ENCODE measurements at places on chromosomes 5 and 9. TPM values are rescaled to one million over a fixed set of nuclear protein-coding genes. Genes with fewer than 3 reads are reported as not detected.

The TTC33 gene
- 22.0 TPM for total RNA-seq

The RLN1 gene
- not detected for total RNA-seq

The DBH gene
- total RNA-seq: under 0.01 TPM

The IRX2 gene
- total RNA-seq: 22.5 TPM

The ENTREP1 gene
- 6.7 TPM for total RNA-seq

The ITK gene
- total RNA-seq: 1.3 TPM

The LOX gene
- 170 TPM for total RNA-seq

The NTRK2 gene
- total RNA-seq: 35.3 TPM

The TTC23L gene
- 0.79 TPM for total RNA-seq

The SLC6A19 gene
- not detected for total RNA-seq

The CATSPER3 gene
- total RNA-seq: not detected

The SHC3 gene
- 0.79 TPM for total RNA-seq

The F2R gene
- total RNA-seq: 59.2 TPM

The IL9 gene
- not detected for total RNA-seq

The COX7C gene
- 252 TPM for total RNA-seq
